ENCODE measurements at places on chromosomes 6 and 20. TPM values are rescaled to one million over a fixed set of nuclear protein-coding genes. Genes with fewer than 3 reads are reported as not detected.

DNA sequence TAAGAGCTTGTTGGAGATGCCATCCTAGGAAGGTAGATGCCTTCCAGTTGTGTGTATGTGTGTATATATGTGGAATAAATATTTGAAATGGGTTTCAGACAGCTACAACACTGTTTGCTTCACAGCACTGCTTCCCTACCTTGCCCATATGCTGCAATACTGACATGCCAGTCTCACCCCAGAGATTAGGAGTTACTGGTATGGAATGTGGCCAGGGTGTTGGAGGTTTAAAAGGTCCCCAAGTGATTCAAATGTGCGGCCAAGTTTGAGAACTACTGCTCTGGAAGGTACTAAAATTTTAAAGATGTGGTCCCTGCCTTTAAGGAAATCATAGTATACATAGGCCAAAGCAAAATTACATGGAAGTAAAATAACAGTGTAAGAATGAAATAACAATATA lies 39.5 kb downstream of the BCKDHB start:
- no peaks in the 10 kb centered on the region for H3K36me3 ChIP-seq
- no peaks in the 10 kb centered on the region for H3K27me3 ChIP-seq
- H3K4me3 ChIP-seq, result no peak overlapping the region
- no peaks in the 10 kb centered on the region for H3K4me1 ChIP-seq
- DNase-seq, result no peak
- no peak overlapping the region for H3K27ac ChIP-seq

The CLPSL2 gene
- total RNA-seq, result not detected

GRCh38 chr6:7311917-7312615 lies 933 bp downstream of the SSR1 start:
- peak overlapping the region; percentile 95 for H3K27ac ChIP-seq
- H3K4me1 ChIP-seq, result peaks cover 15% of the 10 kb centered on the region
- H3K36me3 ChIP-seq, result peaks cover 16% of the 10 kb centered on the region
- no peaks in the 10 kb centered on the region for H3K27me3 ChIP-seq

DNA sequence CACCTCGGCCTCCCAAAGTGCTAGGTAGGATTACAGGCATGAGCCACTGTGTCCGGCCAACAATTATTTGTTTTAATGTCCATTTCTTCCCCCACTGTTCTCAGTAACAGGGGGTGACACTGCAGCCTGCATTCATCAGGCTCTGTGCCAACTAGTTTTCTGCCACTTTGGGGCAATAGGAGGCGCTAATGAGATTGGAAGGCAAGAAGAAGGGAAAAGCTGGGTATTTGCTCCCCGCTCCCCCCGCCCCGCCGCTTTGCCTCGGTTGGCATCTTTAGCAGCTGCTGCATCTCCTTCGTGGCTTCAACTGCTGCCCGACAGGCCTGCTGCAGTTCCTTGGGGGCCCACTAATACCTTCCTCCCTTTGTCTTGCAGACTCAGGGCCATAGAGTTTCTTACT lies 35.0 kb upstream of the MDGA1 start:
- no peaks in the 10 kb centered on the region for H3K4me1 ChIP-seq
- DNase-seq, result no peak

The EFCAB8 gene
- total RNA-seq, result not detected

The MDFI gene
- total RNA-seq, result 0.50 TPM

DNA sequence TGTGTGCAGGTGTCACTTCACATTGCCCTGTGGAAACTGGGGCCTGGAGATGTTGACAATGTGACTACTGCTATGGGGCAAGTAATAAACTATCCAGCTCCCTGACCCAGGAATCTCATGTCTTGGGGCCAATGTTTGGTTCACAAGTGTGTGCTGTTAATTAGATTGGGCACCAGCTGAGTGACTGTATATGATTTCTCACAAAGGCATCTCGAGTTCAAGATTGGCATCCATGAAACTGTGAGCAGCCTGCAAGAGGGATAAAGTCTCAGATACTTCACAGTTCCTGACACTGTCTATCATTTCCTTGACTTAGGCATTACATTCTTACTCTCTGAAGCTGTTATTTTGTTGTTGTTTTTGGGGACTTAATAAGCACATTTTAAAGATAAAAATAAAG lies 264.0 kb downstream of the PRKN start:
- H3K4me1 ChIP-seq, result no peaks in the 10 kb centered on the region
- H3K27ac ChIP-seq, result no peak overlapping the region
- no peaks in the 10 kb centered on the region for H3K27me3 ChIP-seq
- H3K36me3 ChIP-seq, result no peaks in the 10 kb centered on the region
- H3K4me3 ChIP-seq, result no peak overlapping the region
